C1 segment of cervical spinal cord (tissue), 14 donors: ENCODE measurements at places on chromosomes 11 and 22.

DNA sequence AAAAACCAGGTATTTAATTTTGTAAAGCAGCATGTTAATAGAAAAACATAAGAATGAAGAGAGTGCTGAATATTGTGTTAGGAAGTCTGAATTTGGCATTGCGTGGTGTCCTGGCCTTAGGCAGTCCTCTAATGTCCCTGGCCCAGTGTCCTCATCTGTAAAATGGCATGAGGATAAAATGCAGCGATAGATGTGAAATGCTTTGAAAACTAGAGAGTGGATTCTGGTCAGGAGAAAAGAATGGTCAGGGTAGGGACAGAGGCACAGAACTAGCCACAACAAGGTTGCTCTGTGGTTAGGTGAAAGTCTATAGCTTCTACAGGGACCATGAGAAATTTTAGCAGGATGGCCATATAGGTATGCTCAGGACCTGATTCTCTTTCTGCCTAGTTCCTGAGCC is 18.9 kb downstream of the RNF185 start:
- DNase-seq = no peak

- DNase-seq = no peak
These were observed 11.5 kb downstream of the PTPRJ start for GRCh38 chr11:47991894-47992293.

- no peak for DNase-seq
These were observed 140.3 kb downstream of the CRYBB2 start for GRCh38 chr22:25359601-25360261.

DNA sequence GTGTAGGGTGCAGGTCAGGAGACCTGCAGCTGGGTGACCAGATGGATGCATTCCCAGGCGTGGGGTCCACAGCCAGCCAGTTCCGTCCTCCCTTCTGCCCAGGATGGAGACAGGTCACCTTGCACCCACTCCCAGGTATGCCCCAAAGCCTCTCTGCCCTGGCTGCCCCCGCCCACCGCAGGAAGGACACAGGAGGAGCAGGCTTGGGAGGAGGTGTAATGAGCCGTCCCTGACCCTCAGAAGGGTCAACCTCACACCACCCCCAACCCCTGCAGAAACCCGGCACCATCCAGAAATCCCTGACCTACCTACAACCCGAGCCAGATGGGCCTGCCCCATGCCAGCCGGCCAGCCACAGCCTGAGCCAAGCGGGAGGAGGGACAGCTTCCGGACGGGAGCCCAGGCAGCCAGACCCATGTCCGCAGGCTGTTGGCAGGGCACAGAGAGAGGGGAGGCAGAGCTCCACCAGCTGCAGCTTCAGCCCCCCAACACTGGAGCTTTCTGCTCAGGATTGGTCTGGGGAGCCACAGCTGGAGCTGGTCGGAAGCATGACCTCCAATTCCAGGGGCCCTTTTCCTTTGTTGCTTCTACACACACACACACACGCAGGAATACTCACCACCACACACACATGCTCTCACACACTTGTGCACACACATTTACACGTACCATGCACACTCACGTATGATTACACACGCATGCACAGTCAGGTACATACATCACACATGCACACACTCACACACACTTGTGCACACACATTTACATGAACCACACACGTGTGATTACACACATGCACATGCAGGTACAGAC is 5.3 kb downstream of the IFITM10 start:
- DNase-seq = no peak

DNA sequence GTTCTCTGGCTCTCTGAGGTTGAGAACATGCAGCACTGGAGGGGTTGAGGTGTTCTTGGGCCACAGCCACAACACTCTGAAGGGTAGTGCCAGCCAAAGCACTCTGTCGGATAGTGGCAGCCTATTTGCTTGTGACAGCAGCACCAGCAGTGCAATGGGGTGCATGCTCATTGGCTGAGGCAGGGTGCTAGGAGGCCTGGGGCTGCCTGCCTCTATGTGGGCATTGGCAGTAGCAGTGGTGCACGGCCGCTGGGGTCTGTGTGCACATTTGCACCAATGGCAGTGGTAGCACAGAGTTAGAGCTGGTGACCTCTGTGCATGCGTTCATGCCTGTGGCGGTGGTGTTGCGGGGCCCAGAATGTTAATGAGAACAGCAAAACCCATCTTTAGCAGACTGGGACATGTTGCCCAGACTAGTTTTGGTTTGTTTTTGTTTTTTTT is 25.4 kb downstream of the PI4KA start:
- DNase-seq = no peak
